ENCODE measurements at places on chromosomes 6 and 20.

DNA sequence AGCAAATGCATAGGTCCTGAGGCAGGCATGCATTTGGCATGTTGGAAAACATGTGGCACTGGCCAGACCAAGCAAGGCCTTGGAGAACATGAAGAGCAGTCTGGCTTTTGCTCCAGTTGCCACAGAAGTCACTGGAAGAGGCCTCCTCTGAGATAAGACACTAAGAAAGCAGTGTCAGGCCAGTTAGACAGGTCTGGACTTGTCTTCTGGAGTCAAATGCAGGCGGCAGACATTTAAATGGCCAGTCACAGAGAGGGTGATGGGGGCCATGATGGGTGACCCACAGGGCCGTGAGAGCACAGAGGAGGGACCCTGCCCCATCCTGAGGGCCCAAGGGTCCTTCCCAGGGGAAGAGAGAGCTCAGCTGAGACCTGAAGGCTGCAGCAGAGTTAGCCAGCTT is 26.7 kb upstream of the ADA start:
- no peak for DNase-seq

DNA sequence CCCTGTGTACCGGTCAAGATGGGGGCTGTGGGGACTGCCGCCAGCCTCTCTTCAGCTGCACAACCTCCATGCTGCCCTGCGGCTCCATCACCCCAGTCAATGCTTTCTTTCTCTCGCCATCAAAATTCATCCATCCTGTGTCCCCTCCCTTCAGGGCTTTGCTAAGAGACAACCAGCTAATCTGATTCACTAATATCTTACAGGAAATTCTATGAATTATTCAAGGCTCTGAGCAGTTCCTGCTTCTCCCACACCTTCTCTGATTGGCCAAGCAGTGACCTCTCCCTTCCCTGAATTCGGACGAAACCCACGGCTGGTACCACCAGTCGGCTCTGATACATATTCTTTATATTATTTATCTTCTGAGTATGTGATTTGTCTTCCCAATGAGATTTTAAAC is 13.8 kb downstream of the ITPR3 start:
- DNase-seq: no peak

DNA sequence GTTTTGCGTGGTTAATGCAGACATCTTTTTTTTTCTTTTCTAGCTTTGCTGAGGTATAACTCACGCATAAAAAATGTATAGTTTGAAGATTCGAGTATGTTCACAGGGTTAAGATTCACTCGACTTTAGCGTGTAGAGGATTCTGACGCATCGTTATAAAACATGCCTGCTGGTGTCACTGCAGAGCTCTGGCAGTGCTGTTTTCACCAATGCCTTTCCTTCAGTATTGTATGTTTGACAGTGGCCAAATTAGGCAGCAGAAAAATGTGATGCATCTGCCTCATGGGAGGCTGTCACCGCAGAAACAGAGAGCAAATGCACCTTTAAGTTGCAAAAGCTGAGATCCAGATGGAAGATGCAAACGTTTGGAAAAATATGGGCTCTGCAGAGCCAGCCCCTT is 18.0 kb upstream of the SIRPB2 start:
- peak; percentile 33 for DNase-seq

GRCh38 chr20:10793766-10794165 is 120.0 kb upstream of the JAG1 start:
- DNase-seq: no peak

DNA sequence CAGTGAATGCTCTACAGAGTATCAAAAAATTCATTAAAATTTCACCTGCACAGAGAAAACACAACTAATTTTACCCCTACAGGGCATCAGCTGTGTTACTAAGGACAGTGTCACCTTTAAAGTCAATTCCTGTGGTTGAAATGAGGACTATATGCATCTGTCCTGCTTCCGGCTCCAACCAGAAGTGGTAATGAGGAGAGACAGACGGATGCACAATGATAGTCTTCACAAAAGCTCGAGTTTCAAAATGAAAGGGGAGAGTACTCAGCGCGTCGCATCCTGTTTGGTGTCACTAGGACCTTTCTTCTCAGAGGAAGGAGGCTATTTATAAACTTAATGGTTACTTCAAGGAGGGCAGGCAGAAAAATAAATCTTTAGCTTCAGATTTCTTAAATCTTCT is 86.5 kb downstream of the LYRM4 start:
- peak; percentile 58 for DNase-seq

GRCh38 chr6:129500958-129501739 is 208.8 kb downstream of the ARHGAP18 start:
- peak; percentile 44 for DNase-seq

GRCh38 chr6:158413814-158414565 is 101.7 kb downstream of the TULP4 start:
- no peak for DNase-seq

DNA sequence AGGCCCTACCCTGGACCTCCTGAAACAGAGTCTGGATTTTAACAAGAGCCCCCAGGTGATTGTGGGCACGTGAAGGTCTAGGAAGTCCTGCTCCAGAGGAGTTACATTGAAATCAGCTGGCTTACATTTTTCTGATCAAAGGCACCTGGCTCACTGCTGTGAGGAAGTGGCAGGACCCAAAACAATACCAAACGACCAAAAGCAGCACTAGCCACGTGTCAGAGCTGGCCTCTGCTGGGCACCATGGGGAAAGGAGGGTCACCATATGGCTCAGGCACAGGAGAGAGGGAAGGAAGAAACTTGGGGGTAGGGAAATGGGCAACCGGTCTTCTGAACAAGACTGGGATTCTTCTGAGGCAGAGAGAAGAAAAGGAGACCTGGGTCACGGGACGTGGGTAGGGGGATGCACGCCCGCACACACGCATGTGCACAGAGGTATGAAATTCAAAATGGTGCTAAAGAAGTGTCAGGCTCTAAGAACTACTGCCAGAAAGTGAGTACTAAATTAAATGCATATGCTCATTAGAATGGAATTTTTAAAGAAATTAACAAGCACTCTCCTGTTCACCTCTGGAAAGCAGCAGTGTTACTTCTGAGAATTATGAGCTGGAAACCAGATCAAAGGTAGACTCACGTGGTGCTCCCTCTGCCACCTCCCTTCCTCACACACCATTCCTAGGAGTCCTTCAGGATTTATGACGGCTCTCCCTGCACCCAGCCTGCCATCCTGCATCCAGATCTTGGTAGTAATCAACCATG is 113.6 kb downstream of the TRERF1 start:
- DNase-seq: no peak

DNA sequence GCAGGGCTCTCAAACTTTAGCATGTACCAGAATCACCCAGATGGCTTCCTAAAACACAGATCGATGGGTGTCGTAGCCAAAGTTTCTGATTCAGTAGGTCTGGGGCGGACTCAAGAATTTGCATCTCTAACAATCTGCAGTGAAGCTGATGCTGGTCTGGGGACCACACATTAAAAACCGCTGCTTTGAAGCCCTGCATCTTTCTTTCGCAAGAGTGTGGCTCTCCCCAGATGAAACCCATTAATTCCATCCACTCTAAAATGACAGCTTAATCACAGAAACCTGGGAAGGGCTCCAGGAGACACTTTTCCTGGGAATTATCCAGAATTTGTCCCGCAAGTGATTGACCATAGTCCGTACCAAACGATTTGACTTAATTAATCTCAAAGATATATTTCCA is 319.8 kb upstream of the PLCB4 start:
- no peak for DNase-seq

DNA sequence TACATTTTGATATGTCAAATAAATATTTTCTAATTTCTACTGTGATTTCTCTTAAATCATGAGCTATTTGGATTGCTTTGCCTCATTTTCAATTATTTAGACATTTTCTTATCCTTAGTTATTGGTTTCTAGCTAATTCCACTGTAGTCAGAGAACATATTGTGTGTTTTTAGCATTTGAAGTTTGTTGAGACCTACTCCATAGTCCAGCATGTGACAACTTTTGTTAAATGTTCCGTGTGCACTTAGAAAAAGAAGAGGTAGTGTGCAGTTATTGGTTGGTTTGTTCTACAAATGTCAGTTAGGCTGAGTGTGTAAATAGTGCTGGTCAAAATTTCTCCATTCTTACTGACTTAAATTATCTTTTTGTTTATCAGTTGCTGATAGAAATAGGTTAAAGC is 138.8 kb downstream of the BCAS1 start:
- DNase-seq: no peak

GRCh38 chr6:36852481-36853147 is 13.4 kb upstream of the CPNE5 start:
- DNase-seq: no peak

- DNase-seq: peak; percentile 62
Measured at GRCh38 chr6:490251-491037, 98.9 kb downstream of the IRF4 start.

DNA sequence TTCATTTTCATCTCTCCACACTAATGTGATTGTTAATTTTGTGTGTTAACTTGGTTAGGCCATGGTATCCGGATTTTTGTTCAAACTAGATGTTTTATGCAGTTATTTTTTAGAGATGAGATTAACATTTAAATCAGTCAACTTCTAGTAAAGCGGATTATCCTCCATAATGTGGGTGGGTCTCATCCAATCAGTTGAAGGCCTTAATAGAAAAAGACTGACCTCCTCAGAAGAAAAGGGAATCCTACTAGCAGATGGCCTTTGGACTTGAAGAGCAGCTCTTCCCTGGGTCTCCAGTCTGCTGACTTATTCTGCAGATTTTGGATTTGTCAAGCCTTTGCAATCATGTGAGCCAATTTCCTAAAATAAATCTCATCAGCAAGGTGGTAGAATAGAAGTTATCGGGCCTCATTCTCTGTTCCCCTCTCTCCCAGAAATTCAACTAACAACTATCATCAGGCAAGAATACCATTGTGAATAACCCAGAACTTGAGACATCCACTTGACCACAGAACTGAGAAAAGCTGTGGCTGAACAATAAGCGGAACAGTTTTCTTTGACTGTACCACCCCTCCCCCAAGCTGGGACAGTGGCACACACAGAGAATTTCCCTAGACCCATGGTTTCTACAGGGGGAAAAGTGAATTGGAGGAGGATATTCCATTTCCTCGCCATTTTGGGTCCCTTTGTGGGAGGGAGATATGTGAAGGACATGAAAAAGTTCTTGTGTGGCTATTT is 323.0 kb downstream of the UTRN start:
- DNase-seq: no peak

DNA sequence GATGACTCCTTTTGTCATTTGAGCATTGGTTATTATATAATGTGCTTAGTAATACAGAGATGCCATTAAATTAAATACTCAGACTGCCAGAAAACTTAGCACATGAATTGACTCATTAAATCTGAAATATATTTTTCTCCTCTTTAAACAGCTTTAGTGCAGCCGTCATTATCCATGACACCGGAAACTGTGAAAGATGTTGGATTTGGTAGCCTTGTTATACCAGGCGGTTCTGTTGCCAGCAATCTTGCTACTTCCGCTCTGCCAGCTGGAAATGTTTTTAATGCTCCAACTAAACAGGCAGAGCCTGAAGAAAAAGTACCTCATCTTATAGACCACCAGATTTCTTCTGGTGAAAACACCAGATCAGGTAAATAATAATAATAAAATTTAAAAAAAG is 97.6 kb downstream of the SCAF8 start:
- DNase-seq: no peak

DNA sequence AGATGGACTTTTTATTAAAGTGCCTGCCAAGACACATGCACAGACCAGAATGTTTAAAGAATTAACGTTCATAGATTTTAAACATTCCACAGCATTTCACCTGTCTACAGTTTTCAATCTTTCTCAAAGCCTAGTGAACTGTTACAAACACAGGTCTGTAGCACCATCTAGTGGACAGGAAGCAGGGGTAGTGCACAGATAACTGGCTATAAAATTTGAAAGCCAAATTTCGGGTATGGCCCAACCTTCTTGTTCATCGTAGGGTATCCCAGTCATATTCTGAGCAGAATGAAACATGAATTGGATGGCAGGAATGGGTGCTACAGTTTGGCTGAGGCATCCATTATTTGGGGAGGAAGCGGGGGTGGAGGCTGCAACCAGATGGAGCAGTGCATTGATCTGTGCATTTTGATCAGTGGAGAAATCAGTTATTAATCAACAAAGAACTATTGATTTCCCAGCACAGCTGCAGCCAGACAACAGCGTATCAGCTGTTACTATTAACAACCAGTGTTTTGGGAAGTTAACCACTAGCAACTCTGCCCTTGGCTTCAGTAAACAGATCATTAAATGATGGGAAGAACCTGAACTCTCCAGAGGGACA is 56.1 kb upstream of the B3GAT2 start:
- DNase-seq: peak; percentile 25

GRCh38 chr20:1215386-1216170 is 10.3 kb upstream of the RAD21L1 start:
- DNase-seq: peak; percentile 28

DNA sequence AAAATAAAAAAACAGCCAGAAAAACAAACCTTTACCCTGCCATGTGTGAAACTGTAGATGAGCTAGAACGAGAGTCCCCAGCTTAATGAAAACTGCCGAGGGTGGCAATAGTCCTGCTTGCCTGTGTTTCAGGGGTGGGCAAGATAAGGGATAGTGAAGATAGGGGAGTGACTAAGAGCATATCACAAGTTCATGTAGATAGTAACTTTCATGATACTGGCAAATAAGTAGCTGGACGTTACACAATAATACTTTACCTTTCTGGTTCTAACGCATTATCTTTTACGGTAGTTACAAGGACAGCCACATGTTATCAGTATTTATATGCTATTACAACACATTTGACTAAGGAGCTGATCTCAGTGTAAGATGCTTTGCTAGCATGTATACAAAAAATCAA is 9.3 kb upstream of the FBXO9 start:
- DNase-seq: no peak

DNA sequence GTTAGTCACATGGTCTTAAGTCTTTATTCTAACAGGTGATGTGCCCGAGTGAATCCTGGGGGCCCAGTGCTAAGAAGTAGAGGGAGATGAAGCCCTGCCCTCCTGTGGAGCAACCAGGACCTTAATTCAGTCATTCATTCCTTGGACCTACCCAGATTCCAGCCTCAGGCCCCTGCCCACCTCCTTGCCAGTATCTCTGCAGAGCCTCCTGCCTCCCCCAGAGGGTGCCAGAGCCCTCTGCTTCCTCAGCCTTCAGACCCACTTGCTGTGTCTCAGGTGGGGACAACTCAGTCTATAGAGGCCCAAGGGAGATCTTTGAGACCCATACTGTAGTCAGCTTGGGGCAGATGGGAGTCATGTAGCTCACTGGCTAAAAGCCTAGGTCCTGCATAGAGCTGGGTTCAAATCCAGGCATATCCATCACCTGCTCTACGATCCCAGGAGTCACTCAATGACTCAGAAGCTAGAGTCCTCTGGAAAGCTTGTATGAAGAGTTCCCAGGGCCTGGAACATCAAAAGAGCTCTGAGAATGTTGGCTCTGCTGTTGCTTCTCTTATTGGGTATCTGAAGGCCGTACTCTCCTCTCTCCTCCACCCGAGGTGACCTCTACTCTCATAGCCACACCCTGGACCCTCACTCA is 3.9 kb upstream of the SIGLEC1 start:
- no peak for DNase-seq

GRCh38 chr6:163533443-163533842 is 118.9 kb downstream of the QKI start:
- no peak for DNase-seq

GRCh38 chr20:36322131-36322530 is 16.0 kb downstream of the DLGAP4 start:
- no peak for DNase-seq

- DNase-seq: no peak
Measured at GRCh38 chr20:13068336-13068735, 59.6 kb downstream of the SPTLC3 start.

All from CD4-positive, alpha-beta T cell treated with Interleukin-4 for 4 hours (primary cell).